ENCODE measurements at places on chromosomes 2 and 18.
A peak's percentile ranks its signal among the peaks of the same experiment; 100 is the strongest.

DNA sequence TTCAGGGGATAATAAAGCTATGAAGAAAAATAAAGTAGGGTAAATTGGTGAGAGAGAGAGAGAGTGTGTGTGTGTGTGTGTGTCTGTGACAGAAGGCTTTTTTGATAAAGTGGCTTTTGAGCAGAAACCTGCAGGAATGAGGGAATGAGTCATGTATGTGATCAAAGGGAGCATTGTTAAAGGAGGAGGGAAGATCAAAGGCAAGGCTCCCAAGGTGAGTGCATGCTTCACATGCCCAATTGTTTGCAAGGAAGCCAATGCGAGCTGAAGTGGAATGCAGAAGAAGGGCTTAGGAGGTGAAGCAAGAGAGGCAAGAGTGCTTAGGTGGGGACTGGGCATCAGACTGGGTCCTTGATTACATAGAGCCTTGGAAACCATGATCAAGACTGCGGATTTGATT, 96.8 kb downstream of the DNAH6 start:
- no peak for DNase-seq

DNA sequence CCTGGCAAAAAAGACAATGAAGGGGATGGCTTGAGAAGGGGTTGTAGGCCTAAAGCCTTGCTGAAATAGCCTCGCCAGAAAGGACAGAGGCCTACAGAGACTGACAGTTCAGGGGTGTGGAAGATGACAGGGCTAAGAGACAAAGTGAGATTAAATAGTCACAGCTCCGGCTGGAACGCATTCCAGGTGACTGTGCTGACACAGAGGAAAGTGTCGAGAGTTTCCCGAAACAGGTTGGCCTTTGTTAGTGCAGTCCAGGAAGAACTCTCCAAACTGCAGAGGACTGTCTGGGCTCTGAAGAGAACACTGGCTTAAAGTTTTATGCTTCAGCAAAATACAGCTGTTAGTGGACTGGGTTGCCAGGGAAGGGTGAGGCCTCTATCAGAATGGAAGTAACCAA, 52.8 kb downstream of the METTL4 start:
- no peak for DNase-seq

DNA sequence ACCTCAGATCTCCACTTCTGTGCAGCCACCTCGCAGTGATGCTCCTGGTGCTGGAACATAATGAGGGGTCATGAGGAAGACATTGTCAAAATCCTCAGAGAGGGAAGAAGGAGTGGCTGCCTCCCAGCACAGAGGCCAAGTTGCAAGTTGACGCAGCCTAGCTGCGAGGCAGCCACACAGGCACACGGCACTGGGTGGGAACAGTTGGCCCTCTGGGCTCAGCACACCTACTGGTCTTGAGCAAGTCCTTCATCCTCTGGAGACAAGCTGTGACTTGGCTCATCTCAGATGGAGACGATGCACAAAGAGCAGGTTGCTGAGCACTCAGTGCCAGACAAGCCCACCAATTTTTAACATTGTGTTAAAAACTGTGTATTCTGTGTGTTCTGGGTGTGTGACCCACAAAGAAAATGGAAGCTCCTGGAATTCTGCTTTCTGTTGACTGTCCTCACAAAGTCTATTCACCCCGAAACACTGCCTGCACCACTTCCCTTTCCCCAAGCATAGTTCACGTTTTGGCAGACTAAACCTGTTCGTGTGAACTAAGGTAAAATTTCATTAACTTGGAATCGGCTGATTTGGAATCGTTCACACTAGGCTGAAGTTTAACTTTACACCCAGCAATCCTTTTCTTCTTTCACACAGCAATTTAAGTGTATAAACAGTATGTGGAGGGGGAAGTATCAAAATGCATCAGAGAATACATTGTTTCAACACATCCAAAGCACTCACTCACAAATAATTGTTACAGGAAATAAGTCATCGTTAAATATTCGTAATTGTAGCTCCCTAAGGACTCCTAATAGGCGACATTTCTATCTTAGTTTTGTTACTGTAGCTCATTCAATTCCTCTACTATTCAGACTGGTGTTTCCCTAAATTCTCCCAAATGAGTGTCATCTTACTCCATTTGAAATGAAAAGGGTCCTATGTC, 266.6 kb upstream of the ID2 start:
- DNase-seq, result no peak

DNA sequence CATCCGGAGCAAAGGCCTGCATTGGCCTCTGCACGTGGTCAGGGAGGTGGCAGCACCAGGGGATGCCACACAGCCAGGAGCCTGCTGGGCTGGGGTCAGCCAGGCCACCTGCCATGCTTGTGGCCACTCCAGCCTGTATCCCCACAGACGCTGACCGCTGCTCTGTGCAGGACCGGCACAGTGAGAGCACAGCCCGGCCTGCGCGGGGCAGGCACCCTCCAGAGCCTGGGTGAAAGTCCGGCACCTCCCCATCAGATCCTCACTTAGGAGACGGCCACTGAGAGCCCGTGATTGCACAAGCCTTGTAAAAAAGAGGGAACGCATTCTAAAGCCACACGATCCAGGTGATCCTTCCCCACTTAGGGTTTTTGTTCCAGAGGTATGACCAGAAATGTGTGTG, 42.2 kb downstream of the TWIST2 start:
- no peak for DNase-seq

DNA sequence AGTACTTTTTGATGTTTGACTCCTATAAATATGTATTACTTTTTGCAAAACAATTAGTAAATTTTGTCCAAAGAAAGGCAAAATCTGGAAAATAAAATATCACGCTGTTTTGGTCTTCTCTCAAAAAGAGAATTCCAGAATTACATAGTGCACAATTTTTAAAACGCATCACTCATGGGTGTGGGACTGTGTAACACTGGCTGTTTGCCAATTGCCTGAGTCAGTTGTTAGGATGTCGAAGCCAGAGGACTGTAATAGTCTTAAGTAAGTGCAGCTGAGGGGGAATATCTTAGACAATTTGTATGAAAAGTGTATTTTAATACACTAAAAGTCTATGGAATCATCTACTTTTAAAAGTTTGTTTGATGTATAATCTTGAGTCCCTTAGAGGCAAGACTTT, 24.1 kb upstream of the EPHA4 start:
- DNase-seq, result no peak

DNA sequence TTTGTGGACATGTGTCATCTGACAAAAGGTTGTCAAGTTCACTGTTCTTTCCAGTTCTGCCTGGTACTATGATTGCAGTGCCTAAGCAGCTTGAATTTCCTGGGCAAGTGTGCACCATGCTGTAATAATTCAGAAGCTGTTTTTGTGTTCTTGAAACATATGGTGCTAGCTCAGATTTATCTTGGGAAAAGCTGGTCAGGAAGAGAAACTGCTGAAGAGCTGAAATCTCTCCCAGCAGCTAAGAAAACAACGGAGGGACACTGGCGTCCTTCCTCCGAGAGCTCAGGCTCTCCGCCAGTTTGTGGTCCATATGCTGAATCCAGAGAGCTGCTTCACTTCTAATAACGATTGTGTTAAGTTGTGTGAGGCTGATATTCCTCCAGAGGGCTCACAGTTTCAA, 642.0 kb downstream of the DPP10 start:
- no peak for DNase-seq

- no peak for DNase-seq
Observed at GRCh38 chr2:10721396-10722251, at the start of gene ATP6V1C2. Gene ATP6V1C2, plus strand, starts transcription at chr2:10721630. Its CDS starts 1,220 bp downstream, at chr2:10722850.

GRCh38 chr2:159558479-159558878, 57.9 kb downstream of the BAZ2B start:
- no peak for DNase-seq

- DNase-seq, result no peak
Observed at GRCh38 chr18:22048221-22048620, 121.2 kb upstream of the GATA6 start.

DNA sequence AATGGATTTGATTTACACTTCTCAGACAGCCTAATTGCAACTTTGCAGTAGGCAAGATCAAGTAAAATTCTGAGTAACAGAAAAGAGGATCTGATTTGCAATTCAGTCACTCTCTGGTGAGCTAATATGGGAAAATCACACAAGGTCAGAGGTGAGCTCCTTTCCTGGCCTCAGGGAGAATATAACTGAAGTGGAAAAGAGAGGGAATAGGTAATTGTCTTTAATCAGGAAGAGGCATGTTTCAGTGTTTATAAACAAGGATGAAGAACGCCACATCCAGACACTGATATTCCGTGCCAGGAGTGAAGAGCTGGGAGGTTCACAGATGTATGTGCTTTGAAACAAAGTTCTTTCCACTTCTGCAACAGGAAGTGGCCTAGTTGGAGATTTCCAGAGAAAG, 127.1 kb downstream of the ETAA1 start:
- no peak for DNase-seq

- DNase-seq, result no peak
Observed at GRCh38 chr2:69567909-69568300, 75.6 kb downstream of the AAK1 start.

DNA sequence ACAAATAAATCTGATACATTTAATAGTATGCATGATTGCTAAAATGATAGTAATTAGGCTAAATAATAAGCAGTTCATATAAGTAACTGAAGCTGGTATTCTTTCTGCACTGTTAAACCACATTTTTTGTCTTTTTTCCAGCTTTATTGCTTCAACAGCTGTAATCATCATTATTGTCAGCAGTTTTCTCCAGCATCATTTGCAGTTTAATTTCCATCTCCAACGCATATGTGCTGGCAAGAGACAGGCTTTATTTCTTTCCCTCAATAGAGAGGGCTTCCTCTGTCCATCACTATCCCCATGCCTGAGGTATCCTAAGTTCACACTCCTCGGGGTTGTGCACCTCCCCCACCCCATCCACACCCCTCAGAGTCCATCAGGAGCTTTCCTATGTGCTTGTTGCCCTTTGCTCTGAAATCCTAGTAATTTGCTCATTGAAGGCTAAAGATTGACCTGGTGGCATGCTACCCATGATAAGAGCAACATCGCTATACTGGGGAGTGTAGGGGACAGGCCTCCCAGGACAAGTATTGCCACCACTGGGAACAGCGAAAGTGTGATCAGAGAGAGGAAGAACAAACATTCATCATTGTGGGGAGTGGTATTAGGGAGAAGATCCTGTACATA, 37.1 kb downstream of the B4GALT6 start:
- DNase-seq, result no peak

DNA sequence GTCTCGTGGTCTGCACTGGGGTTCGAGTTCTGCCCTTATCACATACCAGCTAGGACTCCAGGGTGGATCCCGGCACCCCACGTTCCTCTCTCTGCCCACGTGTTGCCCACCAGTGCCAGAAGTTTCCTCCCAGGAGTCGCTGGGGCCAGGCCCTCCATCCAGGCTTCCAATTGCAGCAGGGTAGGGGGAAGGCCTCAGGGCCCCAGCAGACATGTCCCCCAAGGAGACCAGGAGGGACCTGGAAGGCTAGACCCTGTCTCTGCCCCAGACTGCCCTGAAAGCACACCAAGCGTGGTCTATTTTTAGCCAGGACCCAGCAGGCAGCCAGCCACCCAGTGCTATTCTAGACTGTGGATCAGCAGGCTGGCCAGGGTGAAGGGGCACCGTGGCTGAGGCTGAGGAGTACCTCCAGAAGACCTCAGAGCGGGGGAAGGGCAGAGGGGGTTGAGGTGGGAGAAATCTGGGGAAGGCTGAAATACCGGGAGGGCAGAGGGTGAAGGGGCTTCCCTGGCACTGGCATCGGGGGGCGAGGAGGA, 18.8 kb upstream of the TNS1 start:
- no peak for DNase-seq

- no peak for DNase-seq
Observed at GRCh38 chr2:40642237-40642636, 190.3 kb upstream of the SLC8A1 start.

DNA sequence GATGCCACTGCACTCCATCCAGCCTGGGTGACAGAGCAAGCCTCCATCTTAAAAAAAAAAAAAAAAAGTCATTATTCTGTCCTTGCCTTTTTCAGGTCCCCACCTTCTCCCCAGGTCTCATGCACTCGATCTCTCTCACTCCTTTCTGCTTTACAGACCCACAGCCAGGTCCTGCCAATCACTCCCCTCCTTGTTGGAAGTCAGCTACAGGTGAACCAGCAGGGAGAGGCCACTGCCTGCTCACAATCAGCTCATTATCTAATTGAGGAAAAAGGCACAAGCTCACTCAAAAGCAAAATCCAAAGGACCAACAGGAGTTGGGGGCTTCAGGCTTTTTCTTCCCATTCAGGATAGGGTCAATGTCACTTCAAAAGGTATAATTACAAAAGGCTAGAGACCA, 2.0 kb downstream of the WDFY1 start:
- DNase-seq, result no peak

GRCh38 chr2:18096836-18097405, 218.5 kb downstream of the KCNS3 start:
- no peak for DNase-seq

GRCh38 chr2:70553584-70554337, at the start of gene TGFA:
Gene TGFA, minus strand, starts transcription at chr2:70553826. Its CDS starts 59 bp downstream, at chr2:70553767.
- peak; percentile 32 for DNase-seq
